Pulmonary artery endothelial cell (primary cell): ENCODE measurements at places on chromosomes 16 and 17.

DNA sequence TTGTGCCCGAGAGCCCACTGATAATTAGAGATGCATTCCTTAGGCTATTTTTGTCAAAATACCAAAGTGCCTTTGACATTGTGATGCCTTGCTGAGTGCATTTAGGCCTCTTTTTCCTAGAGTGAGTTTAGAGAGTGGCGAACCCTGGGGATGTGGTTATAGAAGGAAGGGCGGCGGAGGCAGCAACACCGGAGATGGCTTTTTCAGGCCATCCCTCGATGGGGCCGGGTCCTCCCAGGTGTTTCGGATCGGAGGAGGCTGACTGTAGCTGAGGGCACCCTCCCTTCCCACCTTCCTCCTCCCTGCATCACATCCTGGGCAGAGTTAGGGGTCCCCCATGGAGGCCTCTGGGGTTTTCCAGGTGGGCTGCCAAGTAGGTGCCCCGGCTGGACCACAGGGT, 6.6 kb upstream of the SNAI3 start:
- no peak for DNase-seq

- no peak for DNase-seq
These were observed 188.2 kb downstream of the SPECC1 start for GRCh38 chr17:20197272-20197926.

DNA sequence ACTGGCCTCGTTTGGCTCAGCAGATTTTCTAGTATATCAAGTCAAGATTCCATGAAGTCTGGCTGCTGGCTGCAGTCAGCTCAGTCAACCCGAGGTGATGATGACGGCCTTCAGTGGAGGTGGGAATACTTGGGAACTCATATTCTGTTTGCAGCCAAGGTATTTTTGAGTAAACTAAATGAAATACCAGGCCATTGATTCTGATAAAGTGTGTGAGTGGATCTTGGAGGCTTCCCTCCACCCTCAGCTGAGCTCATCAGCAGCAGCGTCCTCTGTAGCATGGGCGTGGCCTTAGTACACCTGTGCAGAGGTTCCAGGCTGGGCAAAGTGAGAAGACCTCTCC, 22.0 kb upstream of the TACO1 start:
- DNase-seq, result no peak

DNA sequence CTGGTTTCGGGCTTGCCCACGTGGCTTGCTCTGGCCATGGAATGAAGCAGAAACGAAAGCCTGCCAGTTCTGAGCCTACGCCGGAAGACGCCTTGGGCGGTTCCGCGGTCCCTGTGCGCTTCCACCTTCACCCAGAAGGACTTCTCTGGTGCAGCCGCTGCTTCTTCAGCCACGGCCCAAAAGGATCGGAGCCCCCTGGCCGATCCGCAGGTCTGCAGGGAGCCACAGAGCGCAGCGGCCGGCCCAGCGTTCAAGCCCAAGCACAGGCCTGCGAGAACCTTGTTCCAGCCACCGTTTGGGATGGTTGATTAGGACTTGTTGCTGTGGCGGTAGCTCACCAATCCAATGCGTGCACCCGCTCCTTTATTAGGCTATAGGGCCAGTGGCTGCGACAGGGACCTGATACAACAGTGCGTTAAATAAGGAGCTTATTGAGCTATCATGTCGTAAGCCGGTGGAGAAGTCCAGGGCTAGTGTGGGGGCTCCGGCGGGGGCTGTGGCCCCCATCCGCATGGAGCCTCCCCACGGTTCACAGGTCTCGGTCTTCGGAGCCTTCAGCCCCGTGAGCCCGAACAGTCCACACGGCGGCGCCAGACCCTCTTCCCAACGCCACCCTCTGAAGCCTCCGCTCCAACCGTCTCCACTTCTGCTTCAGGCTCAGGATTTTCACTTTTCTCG, 10.2 kb upstream of the MPP2 start:
- DNase-seq, result no peak

DNA sequence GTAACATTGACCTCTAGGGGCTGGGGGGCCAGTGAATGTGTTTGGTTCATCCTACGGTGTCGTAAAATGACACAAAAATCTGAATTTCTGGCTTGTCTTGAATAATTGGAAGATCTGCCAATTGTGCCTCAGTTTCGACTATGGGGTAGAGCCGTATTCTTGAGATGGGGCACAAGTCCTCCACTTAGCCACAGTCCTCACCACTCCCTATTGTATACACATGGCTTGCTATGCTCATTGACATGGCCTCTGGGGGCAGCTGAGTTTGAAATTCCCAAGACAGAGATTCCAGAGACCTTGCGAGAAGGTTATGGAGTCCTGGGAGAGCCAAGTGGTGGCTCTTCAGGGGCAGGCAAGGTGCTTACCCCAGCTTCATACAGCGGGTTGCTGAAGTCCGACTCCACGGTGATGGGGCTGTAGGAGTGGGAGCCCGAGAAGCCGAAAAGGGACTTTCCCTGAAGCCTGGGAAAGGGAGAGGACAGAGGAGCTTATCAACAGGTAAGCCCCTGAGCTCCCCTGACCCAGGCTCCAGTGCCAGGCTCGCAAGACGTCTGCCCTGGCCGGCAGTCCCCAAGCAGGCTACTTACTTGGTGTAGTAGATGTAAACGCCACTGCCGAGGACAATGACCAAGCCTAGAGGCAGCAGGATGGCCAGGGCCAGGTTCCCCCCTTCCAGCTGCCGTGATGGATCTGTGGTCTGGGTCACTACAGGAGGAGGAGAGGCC, 9.0 kb upstream of the CDIPT start:
- DNase-seq, result no peak

GRCh38 chr16:55272744-55273143, 51.3 kb upstream of the IRX6 start:
- no peak for DNase-seq

GRCh38 chr16:49491771-49492761, 118.5 kb downstream of the C16orf78 start:
- no peak for DNase-seq

DNA sequence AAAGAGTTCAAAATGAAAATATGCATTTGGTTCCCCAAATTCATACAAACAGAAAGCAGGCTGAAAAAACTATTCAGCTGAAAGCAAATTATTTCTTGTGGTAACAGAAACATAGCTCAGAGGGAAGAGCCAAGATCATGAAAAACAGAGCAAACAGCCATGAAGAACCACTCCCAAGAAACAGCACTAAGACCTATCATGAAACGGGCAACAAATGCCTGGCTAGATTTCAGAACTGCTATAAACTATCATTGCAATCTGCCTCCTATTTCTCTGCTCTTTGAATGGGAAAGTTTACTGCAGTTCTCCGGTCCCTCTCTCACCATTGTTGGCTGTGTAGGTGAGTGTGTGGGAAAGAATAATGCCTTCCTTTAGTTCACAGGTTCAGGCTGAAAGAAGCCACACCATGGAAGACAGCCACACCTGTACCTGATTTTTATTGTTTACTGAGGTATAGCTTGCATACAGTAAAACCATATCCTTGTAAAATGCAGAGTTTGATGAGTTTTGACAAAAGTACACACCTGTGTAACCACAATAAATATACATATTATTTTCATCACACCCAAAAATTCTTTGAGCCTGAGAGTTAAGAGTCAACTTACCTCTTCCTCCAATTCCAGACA, 48.2 kb downstream of the CEP112 start:
- no peak for DNase-seq

DNA sequence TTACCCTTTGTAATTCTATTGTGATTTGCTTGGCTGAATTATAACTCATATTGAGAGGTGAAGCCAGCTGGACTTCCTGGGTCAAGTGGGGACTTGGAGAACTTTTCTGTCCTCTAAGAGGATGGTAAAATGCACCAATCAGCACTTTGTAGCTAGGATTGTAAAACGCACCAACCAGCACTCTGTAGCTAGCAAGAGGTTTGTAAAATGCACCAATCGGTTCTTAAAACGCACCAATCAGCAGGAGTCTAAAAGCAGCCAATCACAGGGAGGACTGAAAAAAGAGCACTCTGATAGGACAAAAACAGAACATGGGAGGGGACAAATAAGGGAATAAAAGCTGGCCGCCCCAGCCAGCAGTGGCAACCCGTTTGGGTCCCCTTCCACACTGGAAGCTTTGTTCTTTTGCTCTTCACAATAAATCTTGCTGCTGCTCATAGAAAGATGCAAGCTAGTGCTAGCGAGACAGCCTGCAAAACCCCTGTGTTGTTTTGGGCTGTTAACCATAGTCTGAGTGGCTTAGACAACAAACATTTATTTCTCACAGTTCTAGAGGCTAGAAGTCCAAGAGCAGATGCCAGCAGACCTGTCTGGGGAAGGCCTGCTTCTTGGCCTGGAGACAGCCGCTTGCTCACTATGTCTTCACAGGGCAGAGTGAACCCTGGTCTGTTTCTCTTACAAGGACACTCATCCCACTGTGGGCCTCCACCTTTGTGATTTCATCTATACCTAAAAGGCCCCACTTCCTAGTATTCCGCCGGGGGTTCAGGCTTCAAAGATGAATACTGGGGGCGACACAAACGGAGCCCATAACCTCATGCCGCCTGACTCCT, 39.0 kb upstream of the CRISPLD2 start:
- DNase-seq, result no peak

DNA sequence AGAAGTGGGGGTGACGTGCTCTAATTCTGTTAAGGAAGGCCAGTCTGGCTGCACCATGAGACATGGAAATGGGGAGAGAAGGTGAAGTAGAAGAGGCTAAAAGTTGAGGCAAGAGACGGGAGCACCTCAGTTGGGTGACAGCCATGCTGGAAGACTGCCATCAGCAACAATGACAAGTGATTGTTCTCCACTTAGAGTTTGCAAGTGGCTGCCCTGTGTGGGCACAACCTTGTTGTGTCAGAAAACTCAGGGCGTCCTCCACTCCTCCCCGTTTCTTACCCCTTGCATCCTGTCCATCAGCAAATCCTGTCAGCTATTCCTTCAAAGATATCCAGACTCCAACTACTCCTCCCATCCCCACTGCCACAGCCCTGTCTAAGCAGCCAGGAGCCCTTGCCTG, 17.6 kb downstream of the CES1 start:
- no peak for DNase-seq

DNA sequence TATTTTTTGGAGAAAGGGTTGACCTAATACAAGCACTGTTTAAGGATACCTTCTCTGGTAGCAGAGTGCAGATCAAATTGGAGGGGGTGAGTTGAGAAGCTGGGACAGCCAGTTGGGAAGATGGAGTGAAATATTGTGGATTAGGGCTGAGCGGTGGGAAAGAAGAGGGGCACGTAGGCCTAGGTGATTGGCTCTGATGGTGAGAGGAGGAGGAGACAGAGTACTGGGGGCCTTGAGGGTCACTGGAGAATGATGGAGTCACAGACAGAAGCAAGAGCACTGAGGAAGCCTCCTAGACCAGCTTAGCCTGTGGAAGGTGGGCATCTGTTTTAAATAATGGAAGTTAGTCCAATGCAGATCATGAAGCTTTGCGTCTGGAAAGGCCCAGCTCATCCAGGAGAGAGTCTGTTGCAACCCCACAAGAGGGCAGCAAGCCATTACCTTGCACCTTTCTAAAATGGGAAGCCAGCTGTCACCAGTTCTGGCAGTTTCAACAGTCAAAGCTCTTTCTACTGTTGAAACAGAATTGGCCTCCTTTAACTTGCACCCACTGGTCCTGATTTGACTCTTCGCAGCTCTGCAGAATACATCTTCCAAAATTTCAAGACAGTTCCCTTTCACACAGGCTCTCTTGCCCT, 11.8 kb downstream of the SLC9A5 start:
- DNase-seq, result no peak

DNA sequence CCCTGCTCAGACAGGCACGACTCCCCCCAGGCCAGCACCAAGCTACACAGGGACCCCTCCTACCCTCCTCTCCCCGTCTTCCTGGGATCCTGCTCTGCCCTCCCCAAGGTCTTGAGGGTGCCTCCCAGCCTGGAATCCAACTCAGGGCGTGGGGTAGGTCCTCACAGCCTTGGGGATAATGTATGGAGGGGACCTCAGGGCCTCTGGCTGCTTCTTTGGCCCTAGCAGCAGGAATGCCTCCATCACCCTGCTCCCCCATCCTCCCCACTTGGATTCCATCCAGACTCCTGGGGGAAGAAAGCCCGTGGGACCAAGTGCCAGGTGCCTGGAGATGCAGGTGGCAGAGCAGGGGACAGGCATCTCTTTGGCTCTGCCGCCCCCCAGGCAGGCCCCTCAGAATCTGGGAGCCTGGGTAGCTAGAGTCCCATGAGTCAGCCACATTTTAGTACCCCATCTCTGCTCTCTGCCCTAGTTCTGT, 10.7 kb upstream of the STAC2 start:
- no peak for DNase-seq

- DNase-seq, result no peak
These were observed 14.4 kb downstream of the G6PC3 start for GRCh38 chr17:44084921-44085320.

DNA sequence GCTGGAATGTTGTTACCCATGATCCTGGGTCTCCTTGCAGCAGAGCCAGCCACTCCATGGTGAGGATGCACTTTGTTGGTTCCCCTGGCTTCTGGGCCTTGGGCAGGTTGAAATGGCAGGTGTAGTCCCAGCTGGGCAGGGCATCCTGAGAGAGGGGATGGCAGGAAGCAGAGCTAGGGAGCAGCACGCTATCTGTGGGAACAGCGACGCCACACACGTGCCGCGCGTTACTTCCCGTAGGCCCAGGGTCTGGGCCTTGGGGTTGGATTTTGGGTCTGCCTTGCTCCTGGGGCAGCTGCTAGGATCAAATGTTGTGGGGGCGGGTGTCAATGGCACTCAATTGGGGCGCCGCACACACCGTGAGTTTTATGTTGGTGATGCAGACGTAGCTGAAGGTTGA, 368.0 kb downstream of the CPPED1 start:
- no peak for DNase-seq

DNA sequence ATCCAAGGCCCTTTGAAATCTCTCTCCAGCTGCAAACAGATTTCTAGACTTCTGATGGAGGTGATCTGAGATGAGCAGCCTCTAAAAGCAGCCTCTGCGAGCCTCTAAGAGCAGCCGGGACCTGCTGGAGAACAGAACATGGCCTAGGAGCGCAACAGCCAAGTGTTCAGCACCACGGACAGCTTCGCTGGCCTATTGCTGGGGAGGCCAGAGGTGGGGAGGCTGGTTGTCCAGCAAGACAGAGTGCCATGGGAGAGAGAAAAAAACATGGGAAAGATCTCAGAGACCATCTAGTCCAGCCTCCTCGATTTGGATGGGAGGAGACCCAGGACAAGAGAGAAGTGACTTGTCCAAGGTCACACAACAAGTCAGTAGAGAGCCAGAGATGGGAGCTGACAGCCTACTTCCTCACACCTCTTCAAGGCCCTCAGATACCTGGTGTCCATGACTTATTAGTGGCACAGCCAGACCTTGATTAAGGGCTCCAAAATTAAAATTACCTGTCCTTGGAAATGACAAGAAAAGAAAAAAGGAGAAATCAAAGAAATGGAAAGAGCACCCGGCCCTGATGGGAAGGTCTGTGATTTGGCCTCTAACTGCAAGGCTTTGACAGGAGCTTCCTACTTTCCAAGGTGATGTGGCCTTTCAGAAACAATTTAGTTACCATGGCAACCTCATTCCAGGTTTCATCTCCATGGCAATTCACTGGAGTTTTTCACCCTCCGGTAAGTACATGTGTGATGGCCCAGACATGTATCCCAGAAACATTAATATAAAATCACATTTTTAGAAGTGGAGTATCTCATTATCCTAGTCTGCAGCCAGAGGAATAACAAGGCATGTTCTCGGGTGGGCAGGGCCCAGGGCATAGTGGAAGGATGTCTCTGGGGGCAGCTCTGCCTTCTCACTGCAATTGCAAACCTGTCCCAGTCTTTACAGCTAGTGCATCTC, 14.5 kb downstream of the RPRML start:
- DNase-seq, result no peak
